ENCODE measurements at places on chromosomes 2 and 18. TPM values are rescaled to one million over a fixed set of nuclear protein-coding genes. Genes with fewer than 3 reads are reported as not detected.

The SERPINB3 gene
- total RNA-seq = 0.10 TPM

The PCARE gene
- not detected for total RNA-seq

The ABCG5 gene
- not detected for total RNA-seq

The LRRFIP1 gene
- 65.1 TPM for total RNA-seq

The CERKL gene
- 0.13 TPM for total RNA-seq

The ALPG gene
- total RNA-seq = 0.45 TPM
